Stimulated activated CD8-positive, alpha-beta memory T cell treated with anti-CD3 and anti-CD28 coated beads, Interleukin-4, amount 100 ng/mL, for 4 hours (primary cell): ENCODE measurements at places on chromosomes 5 and 9.

DNA sequence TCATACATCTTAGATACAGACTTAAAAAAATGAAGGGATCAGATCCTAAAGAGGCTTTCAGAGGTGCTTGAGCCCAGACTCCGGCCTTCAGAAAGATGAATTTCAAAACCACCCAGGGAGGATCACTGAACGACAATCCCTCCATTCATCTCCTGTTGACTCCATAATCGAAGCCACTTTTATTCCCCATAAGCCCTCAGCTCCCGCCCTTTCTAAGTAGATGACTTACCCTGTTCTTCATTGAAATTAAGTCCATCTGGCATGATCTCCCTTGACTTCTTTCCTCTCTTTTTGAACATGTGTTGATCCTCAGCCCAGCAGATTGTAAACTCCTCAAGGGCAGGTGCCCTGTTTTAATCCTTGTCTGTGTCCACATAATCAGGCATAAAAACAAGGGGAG, 50.8 kb upstream of the ASTN2 start:
- DNase-seq, result no peak

DNA sequence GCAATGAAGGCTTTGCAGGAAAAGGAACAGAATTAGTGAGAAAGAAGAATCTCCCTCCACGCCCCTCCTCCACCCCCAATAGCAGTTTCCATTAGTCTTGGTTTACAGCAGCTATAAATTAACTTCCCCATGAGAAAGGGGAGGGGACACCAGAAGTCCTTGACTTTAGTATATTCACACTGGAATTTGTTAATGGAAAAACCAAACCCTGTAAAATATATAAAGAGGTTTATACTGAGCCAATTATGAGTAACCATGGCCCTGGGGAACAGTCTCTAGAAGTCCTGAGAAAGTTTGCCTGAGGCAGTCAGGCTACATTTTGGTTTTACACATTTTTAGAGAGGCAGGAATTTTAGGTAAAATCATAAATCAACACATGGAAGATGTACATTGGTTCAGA, 88.5 kb downstream of the ALDH1A1 start:
- DNase-seq, result no peak

DNA sequence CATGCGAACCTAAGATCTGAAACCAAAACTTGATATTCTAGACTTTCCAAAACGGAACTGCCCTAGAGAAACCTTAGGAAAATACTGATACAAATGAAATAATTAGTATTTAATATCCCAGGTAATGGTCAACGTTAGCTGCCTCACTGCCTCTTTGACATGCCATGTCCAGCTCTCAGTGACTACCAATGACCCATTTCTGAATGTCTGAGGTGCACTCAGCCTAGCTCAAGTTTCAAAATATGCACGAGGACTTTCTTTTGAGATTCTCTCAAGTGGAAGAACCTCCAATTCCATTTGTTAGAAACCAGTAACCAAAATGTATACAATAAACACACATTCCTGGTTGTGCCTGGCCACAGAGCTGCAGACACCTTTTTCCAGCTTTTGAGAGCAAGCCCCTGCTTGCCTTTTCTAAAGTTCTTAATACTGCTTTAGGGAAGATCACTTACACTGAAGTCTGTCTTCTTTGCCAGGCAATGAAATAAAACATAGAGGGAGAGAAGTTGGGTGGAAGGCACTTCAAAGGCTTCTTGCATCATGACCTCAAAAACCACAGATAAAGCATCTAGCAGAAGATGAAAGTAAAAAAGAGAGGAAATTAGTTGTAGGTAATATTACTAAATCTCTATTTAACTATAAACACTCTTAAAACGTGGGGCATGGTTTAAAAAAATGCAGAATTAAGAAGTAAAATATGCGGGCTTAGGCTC, 87.9 kb downstream of the MRPS27 start:
- DNase-seq, result no peak

DNA sequence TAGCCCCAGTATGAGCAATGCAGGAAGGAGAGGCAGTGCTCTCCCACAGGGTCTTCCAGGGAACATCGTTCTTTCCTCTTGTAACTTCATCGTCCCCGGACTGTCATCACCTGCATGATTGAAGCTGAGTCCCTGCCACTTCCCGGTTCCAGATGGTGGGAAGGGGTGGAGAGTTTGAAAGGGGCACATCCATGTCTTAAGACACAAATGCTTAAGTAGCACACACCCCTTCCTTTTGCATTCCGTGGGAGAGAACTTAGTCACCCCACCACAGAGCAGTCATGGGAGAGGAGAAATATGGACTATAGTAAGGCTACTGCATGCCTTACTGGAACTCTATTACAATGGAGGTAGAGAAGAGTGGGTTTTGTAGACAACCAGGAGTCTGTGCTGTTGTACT, 165.3 kb upstream of the GAS1 start:
- DNase-seq, result no peak

DNA sequence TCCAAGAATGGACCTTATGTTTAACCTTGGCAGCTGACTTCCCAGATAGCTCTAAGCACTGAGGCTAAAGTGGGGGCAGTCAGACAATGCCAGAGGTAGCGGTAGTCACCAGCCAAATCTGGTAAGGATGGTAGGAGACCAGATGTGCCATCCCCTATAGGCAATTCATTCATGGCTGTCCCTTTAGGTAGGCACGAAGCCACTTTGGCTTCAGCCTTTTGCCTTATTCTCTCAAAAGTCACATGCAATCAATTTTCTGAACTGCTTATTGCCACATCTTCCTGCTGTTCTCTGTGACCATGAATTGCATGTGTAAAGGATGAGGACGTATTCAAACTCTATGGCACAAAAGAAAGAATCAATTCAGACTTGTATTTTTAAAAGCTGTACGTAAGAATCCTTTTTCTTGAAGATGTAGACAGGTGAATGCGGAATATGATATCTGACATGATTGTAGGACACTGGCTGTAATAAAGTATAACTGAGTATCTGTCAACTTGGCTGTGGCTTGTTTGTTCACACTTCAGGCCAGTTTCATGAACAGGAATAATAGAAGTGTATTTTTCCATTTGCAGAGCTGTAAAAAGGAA, 611.7 kb downstream of the NR2F1-AS1 start:
- DNase-seq, result no peak

- no peak for DNase-seq
These were observed 29.6 kb upstream of the GRXCR2 start for GRCh38 chr5:145902421-145902820.

DNA sequence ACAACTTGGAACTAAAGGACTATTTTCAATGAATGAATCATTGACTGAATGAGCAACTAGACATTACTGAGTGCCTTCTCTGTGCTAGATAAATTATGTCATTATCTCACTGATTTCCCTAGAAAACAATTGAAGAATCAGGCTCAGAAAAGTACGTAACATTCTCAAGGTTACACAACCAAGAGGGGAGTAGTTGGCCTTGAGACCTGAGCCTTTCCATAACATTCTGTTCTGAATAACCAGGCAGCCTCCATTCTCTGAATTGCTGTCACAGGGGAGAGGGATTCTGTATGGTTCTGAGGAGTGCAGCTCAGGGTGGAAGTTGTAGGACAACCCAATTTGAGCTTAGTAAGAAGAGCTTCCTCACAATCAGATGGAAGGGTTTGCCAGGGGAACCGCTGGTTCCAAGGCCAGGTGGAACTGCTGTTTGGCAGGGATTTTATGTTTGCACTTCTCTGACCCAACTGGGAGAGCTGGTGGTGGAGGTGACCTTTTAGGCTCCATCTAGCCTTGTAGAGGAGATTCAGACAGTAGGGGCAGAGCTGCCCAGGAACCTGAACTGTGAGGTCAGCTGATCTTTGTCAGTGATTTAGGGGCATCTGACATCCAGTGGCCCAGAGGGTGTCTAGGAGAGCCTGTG, 16.3 kb downstream of the POLR1E start:
- no peak for DNase-seq

GRCh38 chr5:140190872-140191218, 15.9 kb downstream of the CYSTM1 start:
- DNase-seq, result no peak

DNA sequence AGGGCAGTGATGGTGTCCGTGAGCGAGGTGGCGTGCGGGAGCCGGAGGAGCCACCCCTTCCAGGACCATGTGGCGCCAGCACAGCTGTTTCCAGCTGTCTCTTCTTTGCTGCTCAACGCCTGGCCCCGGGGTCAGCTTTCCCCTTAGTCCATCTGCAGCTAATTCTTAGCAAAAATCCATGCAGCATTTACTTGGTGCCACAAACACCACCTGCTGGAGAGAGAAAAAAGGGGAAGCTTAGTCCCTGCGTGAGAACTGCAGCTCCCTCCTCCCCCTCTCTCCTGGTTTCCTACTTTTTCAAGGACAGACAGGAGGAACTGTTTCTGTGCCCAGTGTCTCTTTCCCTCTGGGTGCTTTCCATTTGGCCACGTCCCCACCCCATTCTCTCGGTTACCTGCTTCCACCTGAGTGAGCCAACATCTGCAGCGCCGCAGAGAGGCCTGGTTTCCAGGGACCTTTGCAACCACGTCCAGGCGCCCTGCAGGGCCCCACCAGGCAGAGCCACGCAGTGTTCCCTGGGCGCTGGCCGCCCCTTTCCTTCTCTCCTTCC, 3.4 kb downstream of the SLC6A19 start:
- DNase-seq, result no peak

- no peak for DNase-seq
These were observed 33.0 kb upstream of the CEP120 start for GRCh38 chr5:123456242-123456641.

- no peak for DNase-seq
These were observed 149.1 kb downstream of the TENT4A start for GRCh38 chr5:6862306-6862705.

- no peak for DNase-seq
These were observed 44.1 kb upstream of the ITGA2 start for GRCh38 chr5:52945040-52945439.

GRCh38 chr9:91915524-91916263, 34.3 kb downstream of the ROR2 start:
- no peak for DNase-seq

- no peak for DNase-seq
These were observed 14.4 kb upstream of the GRXCR2 start for GRCh38 chr5:145887217-145887616.

DNA sequence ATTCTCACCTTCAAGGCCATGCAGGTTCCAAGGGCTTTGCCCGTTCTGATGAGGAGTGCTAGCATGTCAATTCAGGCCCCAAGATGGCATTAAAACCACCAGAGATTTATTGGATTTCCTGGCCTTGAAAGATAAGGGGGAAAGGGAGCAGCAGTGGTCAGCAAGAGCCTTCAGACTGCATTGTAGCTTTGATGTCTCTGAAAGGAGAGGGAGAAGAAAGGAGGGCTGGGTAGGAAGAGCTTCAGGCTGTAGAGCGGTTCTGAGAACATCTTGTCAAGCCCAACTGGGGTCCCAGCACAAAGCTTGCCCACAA, 41.8 kb upstream of the FGF1 start:
- DNase-seq, result no peak

DNA sequence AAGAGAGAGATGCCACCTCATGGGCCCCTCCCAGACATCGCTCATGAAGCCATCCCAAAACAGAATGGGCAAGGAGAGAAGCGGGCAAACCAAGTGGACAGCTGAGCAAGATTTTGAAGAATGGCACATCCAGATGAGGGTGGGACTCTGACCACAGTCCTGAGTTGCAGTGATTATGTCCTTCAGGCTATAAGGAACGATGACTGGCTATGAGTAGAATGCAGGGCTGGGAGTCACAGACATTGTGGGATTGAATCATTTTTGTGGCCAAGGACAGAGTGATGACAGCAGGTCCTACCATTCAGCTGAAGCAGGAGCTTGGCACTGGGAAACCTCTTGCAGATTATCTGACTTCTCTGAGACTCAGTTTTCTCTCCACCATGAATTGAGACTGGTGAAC, 245.7 kb upstream of the SLC30A5 start:
- no peak for DNase-seq

- no peak for DNase-seq
These were observed 83.8 kb upstream of the STC2 start for GRCh38 chr5:173411791-173412555.

DNA sequence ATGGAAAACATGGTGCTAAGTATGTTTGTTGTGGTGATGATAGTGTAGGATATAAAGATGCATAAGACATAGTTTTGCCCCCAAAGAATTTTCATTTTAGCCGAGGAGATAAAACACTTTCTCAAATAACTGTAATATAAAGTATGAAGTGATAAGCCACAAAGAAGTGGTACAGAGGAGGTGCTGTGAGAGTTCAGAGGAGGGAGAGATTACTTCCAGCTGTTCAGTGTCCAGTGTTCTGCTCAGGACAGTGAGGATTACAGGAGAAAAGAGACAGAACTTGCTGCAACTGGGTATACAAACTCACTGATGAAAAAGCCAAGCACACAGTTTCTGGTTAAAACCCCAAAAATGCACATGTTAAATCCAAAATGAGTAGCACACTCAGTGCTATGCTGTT, 309.3 kb downstream of the KIAA0825 start:
- no peak for DNase-seq

GRCh38 chr5:8954801-8955200, 591.1 kb downstream of the SEMA5A start:
- no peak for DNase-seq

- no peak for DNase-seq
These were observed 167.8 kb upstream of the TUT7 start for GRCh38 chr9:86521977-86522376.

DNA sequence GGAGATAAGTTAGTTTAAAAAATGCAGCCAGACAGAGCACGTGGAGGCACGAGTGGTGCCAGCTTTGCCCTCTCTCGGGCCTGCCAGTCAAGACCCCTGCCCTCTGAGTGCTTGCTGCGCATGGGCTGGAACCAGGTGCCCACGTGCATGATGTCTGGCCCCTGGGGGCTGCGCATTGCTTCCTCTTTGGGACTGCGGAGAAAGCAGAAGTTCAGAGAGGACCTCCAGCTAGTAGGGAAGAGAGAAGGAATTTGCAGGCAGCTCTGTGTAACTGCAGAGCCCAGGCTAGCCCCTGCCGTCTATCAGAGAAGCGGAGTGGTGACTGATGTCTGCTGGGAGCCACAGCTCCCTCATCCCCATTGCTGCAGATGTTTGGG, 9.7 kb upstream of the RNU6ATAC start:
- no peak for DNase-seq

DNA sequence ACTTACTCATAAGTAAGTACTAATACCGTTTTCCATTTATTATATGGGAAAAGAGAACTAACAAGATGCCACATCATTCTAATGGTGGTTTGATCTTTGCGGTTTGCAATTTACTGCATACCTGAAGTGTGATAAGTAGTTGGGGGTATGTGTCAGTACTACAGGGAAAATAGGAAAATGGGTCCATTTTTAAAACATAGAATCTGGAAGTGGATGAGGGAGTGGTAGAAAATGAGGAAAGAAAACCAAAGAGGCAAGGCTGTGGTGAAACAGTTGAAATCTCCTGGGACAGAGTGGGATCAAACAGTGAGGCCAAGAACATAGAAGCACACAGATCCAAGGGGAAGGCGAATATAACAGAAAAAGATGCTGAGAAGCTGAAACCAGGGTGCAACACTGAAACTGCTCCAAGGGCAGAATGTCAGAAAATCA, 6.7 kb downstream of the ADAMTSL1 start:
- DNase-seq, result no peak

GRCh38 chr9:83491413-83491812, 46.8 kb downstream of the FRMD3 start:
- no peak for DNase-seq

- DNase-seq, result no peak
These were observed 43.2 kb downstream of the ADAMTS12 start for GRCh38 chr5:33848554-33848953.
